ENCODE measurements at places on chromosomes 13 and 19.

GRCh38 chr13:30110301-30111070, 196.9 kb downstream of the KATNAL1 start:
- no peak for DNase-seq

DNA sequence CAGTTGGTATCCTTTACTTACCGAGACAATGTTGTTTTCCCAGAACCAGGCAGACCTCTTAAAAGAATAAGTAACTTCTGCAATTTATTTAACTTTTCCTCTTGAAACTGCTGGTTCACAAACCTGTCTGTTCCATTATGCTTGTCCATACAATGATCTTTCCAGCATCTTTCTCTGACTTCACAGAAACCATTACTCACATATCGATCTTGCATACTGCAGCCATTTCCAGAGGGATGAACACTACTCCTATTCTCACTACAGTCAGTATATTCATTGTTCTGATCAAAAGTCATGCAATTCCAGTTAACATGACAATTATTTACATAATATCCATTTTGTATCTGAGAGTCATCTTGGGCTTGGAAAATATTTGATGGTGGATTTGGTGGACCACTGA, 2.8 kb downstream of the N4BP2L2 start:
- DNase-seq = no peak

DNA sequence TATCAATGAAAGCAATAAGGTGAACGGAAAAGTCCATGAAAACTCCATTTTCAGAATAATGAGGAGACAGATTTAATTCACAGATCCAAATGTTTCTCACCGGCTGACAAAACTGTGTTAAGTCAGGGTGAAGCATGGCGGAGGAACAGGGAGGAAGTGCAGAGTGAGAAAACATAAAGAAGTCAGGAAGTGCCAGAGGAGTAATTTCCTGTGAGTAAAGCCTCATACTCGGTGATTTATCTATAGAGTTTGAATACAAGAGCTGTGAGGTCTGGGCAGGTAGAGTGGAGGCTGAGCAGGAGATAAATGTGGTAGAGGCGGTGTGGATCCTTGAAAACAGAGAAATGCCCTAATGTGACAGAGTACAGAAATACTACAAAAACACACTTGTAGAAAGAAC, 11.4 kb downstream of the CARD8 start:
- peak; percentile 82 for DNase-seq

GRCh38 chr13:95924389-95924994, 128.7 kb downstream of the UGGT2 start:
- DNase-seq = peak; percentile 3

DNA sequence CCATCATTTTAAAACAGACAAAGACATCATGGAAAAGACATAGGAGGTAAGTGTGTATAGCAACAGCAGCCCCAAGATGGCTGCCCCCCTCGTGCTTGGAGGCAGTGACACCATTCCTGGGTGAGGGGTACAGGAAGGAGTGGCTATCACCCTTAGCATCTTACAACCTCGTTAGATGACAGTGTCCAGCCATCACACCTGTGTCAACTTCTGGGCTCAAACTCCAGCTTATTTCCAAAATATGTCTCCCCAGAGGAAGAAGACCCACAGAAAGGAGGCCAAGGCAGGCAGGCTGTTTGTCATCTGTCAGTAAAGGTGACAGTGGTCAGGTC, 27.5 kb downstream of the EPS15L1 start:
- no peak for DNase-seq
